GOT3 (cell line): ENCODE measurements at places on chromosomes 2 and 18.

DNA sequence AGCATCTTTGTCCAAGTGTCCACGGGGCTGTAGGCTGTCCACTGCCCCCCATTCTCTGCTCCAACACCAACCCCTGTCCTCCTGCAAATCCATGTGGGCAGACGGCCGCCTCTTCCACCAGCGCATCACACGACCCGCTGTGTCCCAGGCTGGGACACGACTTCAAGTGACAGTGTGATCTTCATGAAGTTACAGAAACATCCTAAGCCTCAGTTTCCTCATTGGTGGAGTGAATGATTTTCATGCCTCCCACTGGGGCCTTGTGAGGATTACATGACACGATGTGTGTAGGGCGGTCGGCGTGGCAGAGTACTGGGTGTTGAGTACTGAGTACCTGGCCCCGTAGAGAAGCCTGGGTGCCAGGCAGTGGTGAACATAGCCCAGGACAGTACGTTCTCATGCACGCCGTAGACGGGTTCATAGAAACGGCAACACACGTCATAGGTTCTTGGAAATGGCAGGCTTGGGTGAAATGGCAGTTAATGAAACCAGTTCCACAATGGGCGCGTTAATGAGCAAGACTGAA, 9.3 kb upstream of the ALLC start:
- no peak for DNase-seq

- no peak for DNase-seq
Measured at GRCh38 chr2:171279983-171280790, 119.5 kb upstream of the TLK1 start.

DNA sequence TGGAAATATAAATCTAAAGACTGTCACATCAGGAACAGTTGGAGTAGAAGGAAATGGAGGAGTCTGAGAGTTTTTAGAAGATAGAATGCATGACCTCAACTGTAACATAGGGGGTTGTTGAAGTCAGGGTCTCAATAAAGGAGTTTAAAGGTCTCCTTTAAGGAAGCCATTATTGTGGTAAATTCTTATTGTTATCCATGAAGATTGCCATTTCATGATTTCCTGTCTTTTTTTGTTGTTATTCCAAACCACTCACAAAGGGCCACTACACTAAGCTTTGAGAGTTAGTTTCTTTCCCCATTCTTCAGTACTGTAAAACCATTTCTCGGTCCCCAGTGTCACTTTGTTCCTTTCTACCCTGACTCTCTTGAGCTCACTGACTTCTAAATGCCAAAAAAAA, 134.0 kb downstream of the DTNA start:
- DNase-seq: no peak

DNA sequence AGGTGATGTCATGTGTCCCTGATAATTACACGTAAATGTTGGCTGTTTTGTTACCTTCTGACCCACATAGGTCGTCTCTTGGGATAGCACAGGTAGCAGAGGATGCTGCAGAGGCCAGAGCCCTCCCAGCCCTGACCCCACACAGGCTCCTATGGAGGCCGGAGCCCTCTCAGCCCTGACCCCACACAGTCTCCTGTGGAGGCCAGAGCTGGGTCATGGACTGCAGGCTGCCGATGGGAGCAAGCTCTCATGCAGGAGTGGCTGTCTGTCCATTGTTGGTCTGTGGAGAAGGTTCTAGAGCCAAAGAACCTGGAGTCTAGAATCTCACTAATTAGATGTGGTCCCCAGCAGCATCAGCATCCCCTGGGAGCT, 155.5 kb downstream of the LDLRAD4 start:
- DNase-seq: no peak

DNA sequence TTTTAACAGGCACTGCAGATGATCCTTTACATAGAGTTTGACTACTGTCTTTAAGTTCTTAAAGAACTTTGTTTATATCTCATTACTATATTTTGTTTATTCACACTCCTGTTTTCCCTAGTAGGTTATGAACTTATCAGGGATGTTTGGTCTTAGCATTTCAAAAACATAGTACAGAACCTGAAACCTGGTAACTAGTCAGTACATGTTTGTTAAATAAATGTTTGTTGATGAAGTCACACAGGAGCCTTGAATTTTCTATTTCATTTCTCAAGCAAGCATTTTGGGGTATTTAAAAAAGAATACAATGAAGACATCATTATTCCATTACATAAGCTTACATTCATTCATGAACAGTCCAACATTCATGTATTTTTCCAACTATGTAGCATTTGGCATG, 280.3 kb upstream of the ZSWIM2 start:
- no peak for DNase-seq

DNA sequence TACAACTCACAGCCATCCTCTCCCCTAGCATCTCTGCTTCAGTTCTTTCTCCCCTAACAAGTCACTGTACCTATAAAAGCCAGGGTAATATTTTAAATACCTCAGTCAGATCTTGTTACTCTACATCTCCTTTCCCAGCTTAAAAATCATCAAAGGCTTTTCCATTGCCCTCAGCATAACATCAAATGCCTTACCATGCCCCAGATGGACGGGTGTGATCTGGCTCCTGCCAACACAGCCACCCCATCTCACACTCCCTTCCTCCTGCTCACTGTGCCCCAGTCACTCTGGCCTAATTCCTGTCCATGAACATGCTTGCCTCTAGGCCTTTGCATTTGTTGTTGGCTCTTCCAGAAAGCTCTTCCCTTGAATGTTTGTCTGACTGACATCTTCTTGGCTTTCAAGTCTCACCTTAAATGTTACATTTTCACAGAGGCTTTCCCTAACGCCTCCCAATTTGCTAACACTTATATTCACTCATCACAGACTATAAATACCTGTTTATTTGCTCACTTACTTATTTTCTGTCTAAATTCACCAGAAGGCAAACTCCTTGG, 640.9 kb downstream of the NYAP2 start:
- DNase-seq: no peak

- DNase-seq: no peak
Measured at GRCh38 chr2:37786854-37787253, 115.4 kb upstream of the CDC42EP3 start.

DNA sequence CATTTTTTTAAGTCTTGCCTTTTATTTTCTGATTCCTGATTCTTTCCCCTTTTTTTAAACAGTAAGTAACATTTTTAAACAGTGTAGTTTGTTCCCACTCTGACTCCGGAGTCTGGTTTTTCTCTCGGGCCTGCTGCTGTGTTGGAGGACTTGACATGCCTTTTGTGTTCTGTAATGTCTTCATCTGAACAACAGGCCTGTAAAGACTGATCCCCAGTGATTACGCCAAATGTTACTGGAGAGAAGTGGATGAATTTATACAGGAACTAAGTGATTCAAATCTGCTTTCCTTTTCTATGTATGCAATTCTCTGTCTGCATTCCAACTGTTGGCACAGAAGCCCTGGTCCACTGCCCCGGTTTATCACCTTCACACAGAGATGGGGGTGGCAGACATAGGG, 54.3 kb upstream of the RMDN2 start:
- DNase-seq: no peak

- no peak for DNase-seq
Measured at GRCh38 chr2:233280114-233280693, 27.4 kb upstream of the SAG start.

GRCh38 chr2:95079199-95079683, 42.4 kb downstream of the MRPS5 start:
- no peak for DNase-seq

- DNase-seq: no peak
Measured at GRCh38 chr18:13470516-13471197, 252.1 kb downstream of the LDLRAD4 start.

DNA sequence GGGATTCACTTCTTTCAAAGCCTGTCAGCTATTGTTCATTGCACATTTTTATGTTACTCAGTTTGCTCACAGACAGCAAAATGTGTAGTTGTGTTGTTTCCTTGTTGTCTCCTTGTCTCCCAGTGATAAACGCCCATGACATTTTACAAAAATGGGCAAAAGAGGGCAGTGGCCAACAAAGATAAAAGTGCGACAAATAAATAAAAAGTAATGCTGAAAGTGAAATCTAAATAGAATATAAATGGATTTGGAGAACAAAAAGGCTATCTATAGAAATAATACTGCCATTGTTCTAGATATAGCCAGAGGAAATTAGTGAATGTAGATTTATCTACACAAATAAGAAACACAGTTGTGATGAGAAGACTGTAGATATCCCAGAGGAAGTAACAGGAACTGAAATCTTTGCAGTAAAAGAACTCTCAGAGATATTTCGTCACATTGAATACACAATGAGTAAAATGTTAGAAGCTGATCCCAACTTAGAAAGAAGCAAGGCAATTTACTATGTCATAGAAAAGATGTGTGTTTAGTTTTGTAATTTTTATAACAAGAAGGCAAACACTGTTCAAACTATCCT, 1186.2 kb upstream of the FAM98A start:
- no peak for DNase-seq

GRCh38 chr2:31271851-31272267, 37.9 kb downstream of the EHD3 start:
- DNase-seq: no peak
